ENCODE measurements at places on chromosomes 5 and 9.

DNA sequence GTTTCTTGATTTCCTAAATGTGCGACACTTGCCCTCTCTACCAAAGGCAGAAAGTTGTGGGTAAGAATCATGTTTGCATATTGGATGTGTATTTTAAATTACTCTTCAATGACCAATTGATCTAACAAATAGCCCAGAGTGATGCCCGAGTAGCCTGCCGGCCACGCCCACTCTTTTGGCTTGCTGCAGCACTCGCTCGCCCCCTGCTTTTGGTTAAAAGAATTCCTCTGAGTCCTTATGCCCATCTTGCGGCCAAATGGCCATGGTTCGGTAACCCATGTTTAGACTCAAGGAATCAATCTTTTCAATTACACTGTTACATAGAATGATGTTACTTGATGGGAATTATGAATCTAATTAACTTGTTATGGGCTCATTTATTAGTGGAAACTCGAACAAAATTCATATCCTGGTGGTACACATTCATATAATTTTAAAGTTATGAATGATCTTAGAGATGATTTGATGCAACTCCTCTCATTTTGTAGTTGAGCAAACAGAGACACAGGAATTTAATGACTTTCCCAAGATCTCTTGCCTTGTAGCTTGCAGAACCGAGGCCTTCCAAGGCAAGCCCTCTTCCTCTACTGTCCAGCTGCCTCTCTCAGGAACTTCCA is 36.5 kb downstream of the PPIC start:
- DNase-seq: no peak

DNA sequence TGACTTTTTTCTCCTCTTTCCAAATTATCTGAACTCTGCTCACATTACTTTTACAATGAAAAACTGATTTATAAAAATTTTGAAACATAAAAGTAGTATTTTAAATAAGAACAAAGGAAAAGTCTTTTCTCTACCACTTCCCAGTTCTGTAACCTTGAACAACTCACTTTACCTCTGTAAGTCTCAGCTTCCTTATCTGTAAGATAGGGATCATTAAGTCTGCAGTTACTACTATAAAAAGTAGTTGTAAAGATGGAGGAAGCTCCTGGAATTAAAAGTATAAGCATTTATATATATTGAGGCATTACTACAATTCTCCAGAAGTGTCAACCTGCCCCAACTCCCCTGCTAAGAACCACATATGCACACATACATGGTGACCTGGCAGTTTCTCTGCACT is 88.0 kb downstream of the TTC39B start:
- DNase-seq: no peak

DNA sequence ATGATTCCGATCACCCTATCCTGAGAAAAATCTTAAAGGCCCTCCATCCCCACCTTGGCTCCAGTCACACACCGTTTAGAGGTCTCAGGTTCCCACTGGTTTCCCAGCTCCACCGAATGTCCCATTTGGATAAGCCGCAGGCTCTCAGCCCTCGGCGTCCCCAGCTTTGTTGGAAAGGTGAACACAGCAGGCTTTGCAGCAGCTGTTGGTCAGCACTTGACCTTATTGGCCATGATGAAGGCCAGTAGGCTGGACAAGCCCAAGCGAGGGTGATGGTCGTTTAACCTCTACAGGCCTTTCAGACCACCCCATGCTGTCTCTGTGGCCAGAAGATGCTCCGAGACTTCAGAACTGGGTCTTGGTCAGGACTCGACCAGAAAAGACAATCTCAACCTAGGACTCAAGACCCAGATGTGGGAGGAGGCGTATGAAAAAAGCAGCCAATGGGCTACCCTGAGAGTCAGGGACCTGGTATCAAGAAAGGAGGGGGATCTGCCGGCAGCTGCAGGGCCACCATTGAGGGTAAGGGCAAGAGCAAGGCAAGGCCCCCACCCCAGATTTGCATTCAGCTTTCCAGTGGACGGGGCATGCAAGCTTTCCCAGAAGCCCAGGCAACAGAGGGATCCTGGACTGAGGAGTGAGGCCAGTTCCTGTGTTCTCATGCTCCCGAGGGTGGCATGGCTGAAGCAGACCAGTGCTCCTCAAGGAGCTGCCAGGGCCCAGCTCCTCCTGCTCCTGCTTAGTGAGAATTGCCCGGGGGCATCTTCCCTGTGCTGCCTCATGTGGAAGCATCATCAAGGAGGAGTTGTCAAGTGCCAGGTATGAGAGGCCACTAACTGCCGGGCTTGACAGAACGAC is 13.4 kb downstream of the UBE2QL1 start:
- DNase-seq: no peak

- no peak for DNase-seq
These were observed 394.0 kb downstream of the CETN3 start for GRCh38 chr5:90015584-90016018.

DNA sequence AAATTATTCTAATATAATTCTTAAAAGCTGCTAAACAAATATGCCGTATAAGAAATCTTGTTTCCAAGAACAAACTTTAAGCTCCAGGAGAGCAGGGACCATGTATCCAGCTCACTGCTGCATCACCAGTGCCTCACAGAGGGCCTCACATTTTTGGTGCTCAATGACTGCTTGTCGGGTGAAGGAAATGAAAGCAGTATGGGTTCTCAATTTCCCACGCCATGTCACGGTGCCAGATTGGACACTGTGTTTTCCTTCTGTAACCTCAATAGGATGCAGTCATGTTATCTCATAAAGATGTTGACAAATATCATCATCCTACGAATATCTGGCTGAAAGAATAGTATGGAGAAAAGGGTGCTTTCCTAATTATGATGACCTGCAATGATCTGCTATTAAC is 64.7 kb downstream of the POU5F2 start:
- no peak for DNase-seq

GRCh38 chr9:14273696-14274121 is 40.2 kb downstream of the NFIB start:
- DNase-seq: no peak

DNA sequence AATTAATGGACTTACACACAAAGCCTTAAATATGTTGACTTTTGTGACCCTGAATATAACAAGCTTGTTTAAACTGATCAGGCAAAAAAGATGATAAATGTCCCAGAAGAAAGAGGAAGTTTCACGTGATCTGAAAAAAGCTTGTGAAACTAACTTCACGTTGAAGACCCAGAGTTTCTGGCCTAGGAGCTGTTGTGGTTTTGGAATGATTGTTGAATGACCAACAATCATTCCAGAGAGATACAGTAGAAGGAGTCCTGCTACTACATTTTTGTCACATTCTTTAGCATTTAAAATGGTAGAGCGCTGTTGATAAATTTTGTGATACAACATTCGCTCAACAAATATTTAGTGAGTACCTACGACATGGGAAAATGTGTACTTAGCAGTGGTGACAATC is 143.1 kb upstream of the FBN2 start:
- no peak for DNase-seq

DNA sequence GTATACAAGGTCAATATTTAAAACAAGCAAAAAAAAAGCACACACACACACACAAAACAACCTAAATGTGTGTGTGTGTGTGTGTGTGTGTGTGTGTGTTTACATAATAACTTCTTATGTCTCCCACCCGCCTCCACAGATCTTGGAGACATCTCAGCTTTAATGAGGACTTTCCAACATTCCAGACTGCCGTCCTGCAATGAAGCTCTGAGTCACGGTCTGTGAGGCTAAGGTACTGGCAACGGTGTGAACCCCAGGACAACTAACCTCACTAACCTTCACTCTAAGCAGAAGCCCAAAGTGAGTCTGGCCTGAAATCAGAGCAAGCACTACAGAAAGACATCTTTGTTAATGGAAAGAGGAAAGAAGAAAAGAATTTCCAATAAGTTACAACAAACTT is 22.3 kb downstream of the ZNF474 start:
- no peak for DNase-seq

- no peak for DNase-seq
These were observed 3.1 kb upstream of the DBH start for GRCh38 chr9:133632806-133633680.

DNA sequence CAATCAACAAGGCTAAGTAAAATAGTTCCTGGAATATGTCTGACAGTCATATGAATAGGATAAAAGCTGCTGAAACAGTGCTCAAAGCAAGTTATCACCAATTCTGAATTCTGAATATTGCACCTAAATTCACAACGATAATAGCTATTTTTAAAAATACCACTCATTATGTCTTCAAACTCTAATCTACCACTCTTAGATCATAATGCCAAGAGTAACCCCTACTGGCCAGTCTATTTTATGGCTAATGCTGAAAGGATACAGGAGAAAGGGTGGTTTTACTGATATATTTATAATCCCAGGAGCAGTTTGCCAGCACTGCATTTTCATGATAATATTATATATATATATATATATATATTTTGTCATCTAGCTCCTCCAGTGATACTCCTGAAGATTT is 232.8 kb downstream of the PDE4D start:
- no peak for DNase-seq

- no peak for DNase-seq
These were observed 38.6 kb downstream of the NFIB start for GRCh38 chr9:14275331-14275730.

GRCh38 chr5:95272316-95272929 is 12.5 kb downstream of the MCTP1 start:
- no peak for DNase-seq

DNA sequence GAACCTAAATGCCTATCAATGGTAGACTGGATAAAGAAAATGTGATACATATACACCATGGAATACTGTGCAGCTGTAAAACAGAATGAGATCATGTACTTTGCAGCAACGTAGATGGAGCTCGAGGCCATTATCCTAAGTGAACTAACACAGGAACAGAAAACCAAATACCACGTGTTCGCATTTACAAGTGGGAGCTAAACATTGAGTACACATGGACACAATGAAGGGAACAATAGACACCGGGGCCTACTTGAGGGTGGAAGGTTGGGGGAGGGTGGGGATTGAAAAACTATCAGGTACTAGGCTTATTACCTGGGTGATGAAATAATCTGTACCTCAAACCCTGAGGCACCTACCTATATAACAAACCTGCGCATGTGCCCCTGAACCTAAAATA is 22.4 kb upstream of the DEPDC1B start:
- DNase-seq: no peak

DNA sequence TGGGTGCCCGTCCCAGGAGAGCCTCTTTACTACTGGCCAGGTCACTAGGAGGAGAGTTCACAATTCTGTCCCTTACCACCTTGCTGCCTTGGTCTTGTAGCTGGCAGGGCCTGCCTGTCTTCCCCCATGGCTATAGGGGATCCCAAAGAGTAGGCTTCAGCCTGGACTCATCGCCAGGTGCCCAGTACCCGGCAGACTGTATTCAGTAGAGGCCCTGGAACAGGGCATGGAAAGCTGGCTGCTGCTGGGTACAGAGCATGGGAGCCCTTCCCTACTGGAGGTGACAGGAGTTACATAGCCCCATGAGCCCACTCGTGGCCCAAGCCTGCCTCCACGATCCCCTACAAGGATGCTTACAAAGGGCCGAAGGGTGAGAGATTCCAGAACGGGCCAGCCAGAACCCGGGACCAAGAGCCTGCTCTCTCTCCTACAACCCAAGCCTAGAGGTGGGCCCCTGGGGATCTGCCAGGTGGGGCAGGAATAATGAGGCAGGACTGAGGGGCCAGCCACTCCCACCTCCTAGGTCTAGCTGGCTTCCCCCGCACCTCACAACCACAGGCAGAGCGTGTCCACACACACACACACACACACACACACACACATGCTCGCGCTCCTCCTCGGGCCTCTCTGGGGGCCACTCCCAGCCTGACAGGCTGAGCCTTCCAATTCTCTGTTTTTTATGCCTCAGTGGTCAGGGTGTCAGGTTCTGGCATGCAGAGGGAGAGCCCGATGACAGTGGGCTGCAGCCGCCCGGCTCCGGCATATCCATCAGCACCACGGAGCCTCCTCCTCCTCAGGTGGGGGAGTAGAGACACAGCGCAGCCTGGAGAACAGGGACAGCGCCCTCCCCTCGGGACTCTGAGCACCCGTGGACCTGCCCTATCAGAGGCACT is 186.0 kb downstream of the PAX5 start:
- no peak for DNase-seq

GRCh38 chr9:133584559-133585476 is 24.4 kb downstream of the FAM163B start:
- no peak for DNase-seq

GRCh38 chr5:93572608-93573353 is 8.2 kb downstream of the NR2F1-AS1 start:
- DNase-seq: no peak

DNA sequence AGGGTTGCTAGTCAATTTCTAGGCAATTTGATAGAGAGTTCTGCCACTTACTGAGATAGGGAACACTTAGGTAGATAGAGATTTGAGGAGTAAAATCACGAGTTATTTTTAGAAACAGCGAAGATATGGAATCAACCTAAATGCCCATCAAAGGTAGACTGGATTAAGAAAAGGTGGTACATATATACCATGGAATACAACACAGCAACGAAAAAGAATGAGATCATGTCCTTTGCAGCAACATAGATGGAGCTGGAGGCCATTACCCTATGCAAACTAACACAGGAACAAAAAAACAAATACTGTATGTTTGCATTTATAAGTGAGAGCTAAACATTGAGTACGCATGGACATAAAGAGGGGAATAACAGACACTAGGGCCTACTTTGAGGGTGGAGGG is 9.7 kb downstream of the ELL2 start:
- no peak for DNase-seq

DNA sequence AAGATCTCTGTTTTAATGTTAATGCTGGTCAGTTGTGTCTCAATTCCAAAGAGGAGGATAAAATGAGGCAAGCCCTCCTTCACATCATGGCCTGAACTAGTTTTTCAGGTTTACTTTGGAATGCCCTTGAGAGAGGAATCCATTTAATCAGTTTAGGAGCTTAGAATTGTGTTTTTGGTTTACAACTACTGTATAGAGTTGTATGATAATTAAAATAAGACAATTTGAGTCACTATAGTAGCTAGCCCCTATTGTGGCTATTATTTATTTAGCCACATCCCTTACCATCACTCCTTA is 107.8 kb upstream of the PRLR start:
- no peak for DNase-seq

DNA sequence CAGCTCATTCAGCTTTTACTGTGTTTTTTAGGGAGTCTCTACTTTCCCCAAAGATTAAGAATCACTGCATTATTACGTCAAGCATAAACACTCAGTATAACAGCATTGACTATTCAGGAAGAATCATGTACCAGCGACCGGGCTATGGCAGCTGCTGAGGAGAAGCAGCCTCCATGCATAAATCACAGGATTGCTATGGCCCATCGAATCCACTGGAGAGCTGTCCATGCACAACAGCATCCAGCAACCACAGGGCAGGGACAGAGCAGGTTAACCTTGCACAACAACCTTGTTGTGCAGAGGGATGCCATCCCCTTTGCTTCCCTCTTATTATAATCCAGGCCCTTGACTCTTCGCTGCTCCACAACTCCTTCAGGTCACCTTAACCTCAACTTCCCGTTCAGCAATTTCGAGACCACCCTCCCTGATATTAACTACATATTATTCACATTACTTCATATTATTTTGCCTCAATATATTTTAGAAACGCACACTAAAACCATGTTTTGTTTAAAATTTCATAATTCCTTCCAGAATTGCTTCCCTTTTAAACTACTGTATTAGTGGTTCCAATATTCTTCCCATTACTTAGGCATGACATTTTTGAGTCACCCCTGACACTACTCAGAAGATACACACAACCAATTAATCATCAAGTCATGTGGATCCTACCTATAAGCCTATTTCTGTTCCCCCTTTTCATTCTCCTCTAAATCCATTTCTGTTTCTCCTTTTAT is 991 bp downstream of the IARS1 start:
- no peak for DNase-seq
